Germinal center (tissue), 1 donor: ENCODE measurements at places on chromosomes 7 and 10.

GRCh38 chr7:91752102-91752501 lies 128.4 kb downstream of the MTERF1 start:
- DNase-seq: no peak

DNA sequence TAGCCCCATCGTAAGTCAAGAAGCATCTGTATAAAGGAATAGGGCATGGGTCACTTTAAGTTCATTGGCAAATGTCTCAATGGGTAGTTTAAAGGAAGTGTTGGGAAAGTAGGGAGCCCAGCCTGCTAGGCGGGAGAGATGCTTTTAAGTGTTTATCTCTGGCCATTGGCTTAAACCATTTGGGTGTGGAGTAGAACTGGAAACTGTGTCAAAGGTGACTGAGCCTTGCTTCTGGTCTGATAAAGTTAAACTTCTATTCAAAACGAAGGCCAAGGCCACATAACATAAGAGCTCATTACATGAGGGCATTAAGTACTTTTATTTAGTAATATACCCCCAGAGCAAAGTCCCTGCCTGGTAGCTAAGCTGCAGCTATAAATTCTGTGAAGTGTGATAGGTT lies 148.7 kb downstream of the SPAG6 start:
- DNase-seq: no peak

DNA sequence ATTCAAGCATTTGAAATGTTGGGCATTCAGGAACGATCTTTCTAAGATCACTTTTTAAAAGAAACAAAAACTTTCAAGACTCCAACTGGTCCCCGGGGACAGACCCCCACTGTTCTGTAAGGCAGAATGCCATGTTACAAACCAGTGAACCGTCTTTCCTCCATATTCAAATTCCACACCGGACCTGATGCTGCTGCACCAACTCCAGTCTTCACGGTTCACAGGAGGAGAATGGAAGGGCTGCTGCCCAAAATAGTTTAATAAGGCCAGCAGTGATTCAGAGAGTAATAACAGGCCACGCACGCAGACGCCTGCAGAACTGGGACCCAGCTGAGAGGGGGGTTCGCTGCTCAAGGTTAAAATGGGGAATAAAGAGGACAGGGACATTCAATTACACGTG lies 47.2 kb downstream of the OSBPL3 start:
- DNase-seq: peak; percentile 66

DNA sequence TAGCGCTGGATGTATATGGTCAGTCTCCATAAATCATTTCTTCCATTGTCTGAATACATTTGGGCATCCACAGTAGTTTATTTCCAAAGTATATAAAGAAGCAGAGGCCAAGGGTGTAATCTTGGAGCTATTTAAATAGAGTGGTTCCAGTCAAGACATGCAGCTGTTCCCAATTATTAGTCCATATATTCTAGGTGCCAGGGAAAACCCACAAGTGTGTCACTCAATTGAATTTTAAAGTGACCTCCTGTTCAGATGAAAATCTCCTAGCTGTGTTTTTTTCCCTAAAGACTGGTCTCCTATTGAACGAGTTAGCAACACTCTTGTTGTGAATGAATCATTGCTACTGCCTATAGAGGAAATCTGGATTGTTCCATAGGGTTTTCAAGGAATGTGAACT lies 260.2 kb upstream of the BMPER start:
- no peak for DNase-seq

DNA sequence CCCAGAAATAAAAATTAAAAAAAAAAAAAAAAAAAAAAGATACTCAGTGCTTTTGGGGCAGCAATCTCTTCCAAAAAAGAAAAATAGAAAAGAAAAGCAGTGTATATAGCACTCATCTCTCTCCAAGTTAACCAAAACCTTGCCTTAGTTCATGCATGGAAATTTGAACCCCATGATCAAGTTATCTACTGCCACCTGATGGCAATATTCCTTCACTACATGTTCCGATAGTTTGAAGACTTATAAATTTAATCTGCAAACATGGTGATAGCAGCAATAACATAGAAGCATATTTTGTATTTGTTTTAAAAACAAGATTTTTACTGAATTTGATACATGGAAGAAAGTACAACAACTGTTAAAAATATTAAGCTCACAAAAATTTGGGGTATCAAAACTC lies 48.6 kb upstream of the SLIT1 start:
- DNase-seq: peak; percentile 14

DNA sequence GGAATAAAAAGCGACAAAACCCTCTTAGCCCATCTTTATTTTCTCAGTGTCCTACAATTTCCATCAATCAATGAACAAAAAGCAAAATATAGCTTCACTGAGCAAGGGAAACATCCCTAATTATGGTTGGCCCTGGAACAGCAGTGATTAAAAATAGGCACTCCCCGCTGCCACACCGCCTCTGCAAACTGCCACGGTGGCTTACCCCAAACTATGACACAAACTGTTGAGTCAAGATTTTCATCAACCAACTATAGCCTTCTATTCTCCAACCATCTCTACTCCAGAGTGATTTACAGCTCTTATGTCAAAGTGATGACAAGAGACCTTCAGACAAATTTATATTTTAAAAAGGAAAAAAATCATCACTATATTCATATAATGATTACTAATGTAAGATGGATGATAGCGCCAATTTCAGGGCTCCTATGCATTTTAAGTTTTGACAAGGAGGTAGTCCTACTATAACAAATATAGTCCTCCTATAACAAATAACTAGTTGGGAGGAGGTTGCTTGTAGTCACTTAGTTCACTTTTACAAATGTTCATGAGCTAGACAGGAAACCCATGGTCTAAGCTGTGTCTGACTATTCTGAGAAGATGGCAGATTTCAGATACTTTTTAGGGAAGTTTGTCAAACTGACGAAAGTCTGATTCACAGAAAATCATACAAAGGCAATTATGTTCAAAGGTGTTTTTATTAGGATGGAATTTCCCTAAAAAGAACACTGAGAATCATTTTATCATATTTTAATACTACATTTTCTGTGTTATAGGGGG lies 26.3 kb downstream of the DENND11 start:
- DNase-seq: no peak

DNA sequence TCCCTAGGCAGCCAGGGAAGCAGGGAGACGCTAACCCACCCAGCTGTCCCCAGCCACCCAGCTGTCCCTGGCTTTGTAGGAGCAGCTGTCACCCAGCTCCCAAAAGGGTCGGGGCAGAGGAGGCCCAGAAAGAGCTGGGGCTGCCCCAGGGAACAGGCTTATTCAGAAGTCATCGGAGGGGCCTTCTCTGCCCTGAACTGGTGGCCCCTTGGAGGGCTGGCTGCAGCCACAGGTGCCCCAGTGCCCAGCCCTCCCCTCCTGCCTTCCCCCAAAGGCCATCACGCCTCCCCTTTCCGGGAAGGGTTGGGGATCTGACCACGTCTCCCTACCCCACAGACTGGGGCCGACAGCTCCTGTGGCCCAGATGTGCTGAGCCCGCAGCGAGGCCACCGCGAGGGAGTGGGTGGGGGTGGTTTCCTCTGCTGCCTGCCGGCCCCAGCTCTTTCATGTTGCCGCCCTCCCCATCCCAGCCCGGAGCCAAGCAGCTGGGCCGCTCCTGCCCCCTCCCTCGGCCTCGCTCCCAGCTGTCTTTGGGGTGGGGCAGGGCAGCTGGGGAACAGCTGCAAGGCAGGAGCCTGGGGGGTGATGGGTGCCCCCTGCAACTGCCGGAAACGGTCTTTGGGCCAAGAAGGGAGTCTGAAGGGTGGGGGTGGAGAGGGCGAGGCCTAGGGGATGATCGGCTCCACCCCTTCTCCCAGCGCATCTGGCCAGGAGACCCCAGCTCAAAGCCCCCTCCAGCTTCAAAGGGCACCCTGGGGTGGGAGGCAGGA lies 16.8 kb downstream of the TRIM8 start:
- peak; percentile 73 for DNase-seq

GRCh38 chr10:133236401-133237240 lies 1.0 kb upstream of the VENTX start:
- DNase-seq: no peak

- no peak for DNase-seq
Observed at GRCh38 chr7:69624435-69625230, 26.4 kb downstream of the AUTS2 start.

GRCh38 chr7:21782996-21783395 lies 162.7 kb downstream of the CDCA7L start:
- no peak for DNase-seq

GRCh38 chr7:147523056-147523455 lies 1067.5 kb upstream of the C7orf33 start:
- no peak for DNase-seq
